ENCODE measurements at places on chromosomes 3 and 15.

- no peak overlapping the region for H3K27ac ChIP-seq
- H3K36me3 ChIP-seq: no peaks in the 10 kb centered on the region
- no peaks in the 10 kb centered on the region for H3K4me1 ChIP-seq
- H3K27me3 ChIP-seq: no peaks in the 10 kb centered on the region
Measured at GRCh38 chr3:124119056-124119716, 127.3 kb upstream of the ROPN1 start.

- H3K4me1 ChIP-seq: peaks cover 14% of the 10 kb centered on the region
- H3K36me3 ChIP-seq: no peaks in the 10 kb centered on the region
- no peak overlapping the region for H3K4me3 ChIP-seq
- peak; percentile 31 for DNase-seq
Measured at GRCh38 chr3:169390271-169390670, 273.2 kb downstream of the MECOM start.

GRCh38 chr3:100561459-100562158 lies 47.8 kb upstream of the ADGRG7 start:
- no peak for DNase-seq
- no peak overlapping the region for H3K27ac ChIP-seq
- H3K4me1 ChIP-seq: no peaks in the 10 kb centered on the region
- no peaks in the 10 kb centered on the region for H3K27me3 ChIP-seq
- H3K4me3 ChIP-seq: no peak overlapping the region
- H3K36me3 ChIP-seq: no peaks in the 10 kb centered on the region

GRCh38 chr15:60017538-60018520 lies 13.7 kb downstream of the FOXB1 start:
- no peak for DNase-seq
- no peak overlapping the region for H3K27ac ChIP-seq
- H3K36me3 ChIP-seq: no peaks in the 10 kb centered on the region
- no peaks in the 10 kb centered on the region for H3K4me1 ChIP-seq
- H3K4me3 ChIP-seq: no peak overlapping the region

DNA sequence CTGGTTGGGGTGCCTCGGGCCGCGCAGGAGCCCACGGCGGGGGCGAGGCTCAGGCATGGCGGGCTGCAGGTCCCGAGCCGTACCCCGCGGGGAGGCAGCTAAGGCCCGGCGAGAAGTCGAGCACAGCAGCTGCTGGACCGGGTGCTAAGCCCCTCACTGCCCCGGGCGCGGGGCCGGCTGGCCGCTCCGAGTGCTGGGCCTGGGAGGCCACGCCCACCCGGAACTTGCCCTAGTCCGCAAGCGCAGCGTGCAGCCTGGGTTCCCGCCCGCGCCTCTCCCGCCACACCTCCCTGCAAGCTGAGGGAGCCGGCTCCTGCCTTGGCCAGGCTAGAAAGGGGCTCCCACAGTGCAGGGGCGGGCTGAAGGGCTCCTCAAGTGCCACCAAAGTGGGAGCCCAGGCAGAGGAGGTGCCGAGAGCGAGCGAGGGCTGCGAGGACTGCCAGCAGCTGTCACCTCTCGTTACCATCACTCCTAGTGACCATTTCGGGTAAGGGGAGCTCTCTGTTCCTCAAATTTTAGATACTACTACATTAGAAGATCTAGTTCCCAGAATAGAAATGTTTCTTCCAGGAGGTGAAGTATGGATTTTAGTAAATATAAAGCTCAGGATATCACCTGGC lies 417.0 kb upstream of the AGTR1 start:
- H3K4me1 ChIP-seq: no peaks in the 10 kb centered on the region
- H3K36me3 ChIP-seq: no peaks in the 10 kb centered on the region
- DNase-seq: no peak

All from colonic mucosa (tissue), 4 donors.